Fibroblast of skin of left biceps (primary cell): ENCODE measurements at places on chromosomes 3 and 15.

GRCh38 chr3:146163584-146163983 is 2.6 kb upstream of the PLOD2 start:
- DNase-seq: peak; percentile 96

DNA sequence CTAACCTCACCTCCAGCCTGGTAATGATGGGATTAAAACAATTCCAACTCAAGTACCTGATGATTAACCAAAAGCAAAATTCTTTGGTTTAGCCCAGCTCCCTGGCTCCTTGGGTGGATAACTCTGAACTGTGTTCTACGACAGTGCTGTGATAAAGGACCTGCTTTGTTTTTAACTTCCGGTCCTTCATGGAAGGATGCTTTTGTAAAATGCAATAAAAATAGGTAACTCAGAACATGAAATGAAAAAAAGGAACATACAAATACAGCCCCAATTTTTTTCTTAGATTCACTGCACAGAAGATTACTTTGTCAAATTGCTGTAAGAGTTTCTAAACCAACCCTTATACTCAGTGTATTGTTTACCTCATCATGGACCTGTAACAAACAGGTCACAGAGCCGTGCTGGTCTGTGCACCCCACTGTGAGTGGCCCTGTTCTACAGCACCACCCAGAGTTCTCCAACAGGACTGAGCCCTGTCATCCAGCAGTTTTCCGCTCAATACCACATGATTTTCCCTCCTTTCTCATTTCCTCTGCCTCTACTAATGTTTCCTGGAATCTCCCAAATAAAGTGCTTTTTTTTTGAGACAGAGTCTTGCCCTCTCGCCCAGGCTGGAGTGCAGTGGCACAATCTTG is 4.9 kb upstream of the PCYT1A start:
- DNase-seq: no peak

DNA sequence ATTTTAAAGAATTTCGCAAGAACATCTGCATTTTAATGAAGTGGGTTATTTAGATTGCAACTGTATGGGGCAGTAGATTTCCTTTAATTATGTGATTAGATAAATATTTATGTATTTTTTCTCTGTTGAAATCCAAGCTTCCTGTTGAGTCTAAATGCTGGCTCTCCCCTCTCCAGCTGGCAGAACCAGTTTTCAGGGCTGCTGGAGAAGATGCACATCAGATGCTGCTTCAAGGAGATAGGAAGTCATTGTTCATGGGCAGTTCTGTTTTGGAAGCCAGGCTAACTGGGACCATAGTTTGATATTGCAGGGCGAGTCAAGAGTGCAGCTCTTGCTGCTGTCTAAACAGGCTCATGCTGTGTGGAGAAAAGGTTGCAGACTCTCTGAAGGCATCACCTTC is 97.4 kb downstream of the SLC9A9 start:
- DNase-seq: no peak

DNA sequence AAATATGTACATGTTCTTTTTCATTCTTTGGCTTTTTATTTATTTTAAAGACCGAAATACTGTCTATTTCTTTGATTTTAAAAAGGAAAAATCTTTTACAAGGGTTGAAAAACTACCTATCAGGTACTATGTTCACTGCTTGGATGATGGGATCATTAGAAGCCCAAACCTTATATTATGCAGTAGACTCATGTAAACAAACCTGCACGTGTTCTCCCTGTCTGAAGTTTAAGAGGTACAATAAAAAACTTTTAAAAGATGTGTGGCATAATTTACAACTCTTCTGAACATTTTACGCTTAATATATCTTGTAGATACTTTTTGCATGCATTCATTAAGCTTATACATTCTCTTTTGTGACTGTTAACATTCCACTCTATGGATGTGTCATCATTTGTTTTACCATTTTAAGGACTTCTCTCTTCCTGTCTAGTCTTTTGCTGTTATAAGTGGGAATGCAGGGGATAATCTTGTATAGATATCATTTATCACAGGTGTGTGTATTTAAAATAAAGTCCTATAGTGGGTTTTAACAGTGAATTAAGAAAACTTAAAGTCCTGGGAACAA is 6.2 kb downstream of the MGA start:
- no peak for DNase-seq

- DNase-seq: no peak
These were observed 109.1 kb downstream of the LPP start for GRCh38 chr3:188262913-188263683.

DNA sequence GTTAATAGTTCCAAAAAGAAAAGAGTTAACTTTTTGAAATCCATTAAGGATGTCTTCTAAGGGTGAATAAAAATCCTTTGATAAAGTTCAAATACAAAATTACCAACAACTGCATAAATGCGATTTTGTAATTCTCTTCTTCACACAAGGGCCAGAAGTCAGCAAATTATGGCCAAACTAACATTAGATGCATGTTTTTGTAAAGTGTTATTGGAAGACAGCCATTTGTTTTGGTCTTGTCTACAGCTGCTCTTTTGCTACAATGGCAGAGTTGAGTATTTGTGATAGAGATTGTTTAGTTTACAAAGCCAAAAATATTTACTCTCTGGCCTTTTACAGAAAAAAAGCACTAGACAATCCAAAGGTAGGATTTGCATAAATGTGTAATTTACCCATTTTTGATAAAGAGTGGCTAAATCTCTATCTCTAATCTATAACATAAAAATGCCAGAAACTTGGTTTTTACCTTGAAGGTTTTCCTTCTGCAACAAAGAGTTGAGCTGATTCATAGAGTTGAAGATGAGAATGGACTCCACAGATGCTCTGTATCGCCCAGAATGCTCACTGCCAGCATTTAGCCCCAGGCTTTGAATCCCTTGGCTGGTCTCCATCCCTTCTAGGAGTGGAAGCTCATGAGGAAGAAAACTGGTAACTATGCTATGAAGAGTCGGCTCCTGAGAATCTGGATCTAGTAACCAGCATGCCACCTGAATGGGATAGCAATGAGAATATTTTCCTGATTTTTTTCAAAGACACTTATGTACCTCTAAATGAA is 64.5 kb downstream of the POLQ start:
- no peak for DNase-seq

DNA sequence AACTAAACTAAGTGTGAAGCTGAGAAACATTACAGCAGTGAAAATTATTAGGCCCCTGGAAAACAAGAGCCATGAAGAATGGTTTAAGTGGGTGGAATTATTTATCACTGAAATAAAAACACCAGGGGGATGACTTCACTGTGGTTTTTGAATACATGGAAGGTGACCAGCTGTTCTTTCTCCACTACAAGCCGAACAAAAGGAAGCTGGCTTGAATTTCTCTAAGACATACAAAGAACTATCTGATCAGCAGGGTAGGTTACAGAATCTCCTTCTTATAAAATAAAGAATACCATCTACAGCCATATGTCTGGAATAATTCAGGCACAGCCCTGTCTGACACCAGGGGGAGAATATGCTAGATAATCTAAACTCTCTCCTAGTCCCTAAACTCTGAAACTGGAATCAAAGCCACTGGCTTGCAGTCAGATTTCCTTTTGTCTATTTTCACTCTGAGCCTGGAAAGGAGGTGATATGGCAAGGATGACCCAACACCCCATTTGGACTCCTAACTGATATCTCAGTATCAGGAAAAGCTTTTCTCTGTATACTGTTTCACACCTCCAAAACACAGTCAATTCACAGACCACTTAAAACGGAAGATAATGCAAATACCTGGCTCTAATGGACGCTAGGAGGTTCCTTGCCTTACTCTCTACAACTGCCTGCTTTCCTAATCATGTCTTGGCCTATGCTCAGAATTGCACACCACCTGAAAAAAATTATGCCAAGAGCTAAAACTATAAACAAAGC is 31.2 kb downstream of the SPATA12 start:
- DNase-seq: no peak

GRCh38 chr3:188184649-188185048 is 30.7 kb downstream of the LPP start:
- DNase-seq: no peak

GRCh38 chr3:183807881-183808280 is 17.5 kb downstream of the MAP6D1 start:
- no peak for DNase-seq

DNA sequence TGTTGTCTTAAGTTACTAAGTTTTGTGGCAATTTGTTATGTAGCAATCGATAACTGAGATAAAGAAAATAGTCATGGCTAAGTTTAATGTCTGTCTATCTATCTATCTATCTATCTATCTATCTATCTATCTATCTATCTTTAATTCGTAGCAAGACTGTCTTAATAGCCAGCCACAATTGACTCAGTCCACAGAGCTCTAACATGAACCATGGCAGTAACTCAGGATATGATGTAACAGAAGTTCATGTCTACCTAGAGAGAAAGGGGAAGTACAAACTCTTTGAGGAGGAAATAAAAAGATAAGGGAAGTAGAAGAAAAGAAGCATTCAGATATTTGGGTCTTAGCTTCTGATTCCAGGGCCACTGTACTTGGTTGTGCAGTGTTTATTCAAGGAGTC is 61.5 kb upstream of the FNDC3B start:
- no peak for DNase-seq

DNA sequence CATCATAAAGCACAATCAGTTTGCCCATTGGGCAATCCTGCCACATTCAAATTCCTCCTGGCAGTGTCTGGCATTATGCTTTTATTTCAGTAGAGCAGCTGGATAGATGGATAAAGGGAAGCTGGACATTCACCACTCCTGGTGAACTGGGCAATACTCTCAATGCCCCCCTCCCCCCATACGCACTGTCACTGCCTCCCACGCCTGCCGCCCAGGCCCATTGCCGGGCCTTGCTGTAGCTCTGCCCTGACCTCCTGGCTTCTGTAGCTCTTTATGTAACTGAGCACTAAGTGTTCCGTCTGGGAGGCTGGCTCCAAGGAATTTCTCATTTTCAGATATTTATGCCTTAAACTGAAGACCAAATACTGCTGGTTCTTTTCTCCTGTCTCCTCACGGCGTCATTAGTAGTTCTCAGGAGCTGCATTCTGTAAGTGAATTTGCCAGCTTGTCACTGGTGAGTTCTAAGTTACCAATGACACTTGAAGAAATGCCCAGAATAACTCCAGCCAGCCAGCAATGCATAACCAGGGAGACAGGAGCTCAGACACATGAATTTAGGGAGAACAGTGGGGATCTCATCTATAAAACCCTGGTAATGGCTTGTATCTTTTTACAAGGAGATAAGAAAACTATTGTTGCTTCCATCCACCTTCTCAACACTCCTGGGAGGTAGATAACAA is 25.5 kb upstream of the RASGRF1 start:
- DNase-seq: no peak
